ENCODE measurements at places on chromosomes 11 and 22.

GRCh38 chr22:32706149-32706548 is 95.4 kb upstream of the TIMP3 start:
- no peak for DNase-seq

DNA sequence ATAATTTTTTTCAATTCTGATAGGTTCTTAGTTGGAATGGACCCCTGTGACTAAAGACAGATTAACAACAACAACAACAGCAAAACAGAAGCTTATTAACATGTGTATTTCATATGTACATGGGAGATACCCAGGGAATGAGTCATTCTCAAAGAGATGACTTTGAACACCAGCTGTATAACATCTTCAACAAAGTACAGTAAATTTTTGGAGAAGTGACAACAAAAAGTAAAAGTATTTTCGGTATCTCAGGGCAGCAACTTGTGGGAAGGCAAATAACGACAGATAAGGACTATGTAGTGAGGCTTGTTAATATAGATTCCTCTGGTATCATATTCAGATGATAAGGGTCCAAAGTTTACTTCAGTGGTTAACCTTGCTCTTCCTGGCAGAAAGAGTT is 573.4 kb upstream of the RAG2 start:
- DNase-seq: no peak

DNA sequence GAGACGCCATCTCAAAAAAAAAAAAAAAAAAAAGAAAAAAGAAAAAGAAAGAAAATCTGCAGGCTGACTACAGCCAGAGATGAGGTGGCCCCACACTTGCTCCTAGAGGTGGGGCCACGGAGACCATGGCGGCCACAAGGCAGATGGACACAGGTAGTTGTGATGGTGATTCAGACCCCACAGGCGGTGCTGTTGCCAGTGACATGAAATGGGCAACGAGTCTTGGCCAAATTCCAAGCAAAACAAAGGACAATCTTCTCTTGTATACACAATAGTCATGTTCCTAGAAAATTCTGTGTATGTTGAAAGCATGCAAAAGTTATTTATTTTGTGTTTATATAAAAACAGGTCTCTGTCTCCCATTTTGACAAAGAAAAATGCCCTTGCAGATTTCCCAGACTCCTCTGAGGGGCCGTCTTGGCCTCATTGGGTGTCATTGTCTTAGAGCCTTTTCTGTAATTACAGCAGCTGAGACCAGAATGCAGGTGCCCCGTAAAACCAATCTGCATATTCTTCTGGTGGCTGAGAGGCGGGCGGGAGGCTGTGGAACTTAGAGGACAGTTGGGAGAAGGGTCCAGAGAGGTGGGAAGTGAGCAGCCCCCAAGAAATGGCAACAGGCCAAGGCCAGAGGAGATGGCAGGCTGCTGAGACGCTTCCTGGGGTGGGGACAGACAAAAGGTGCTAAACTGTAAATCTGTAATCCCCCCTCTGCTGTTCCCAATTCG is 22.5 kb upstream of the DAGLA start:
- DNase-seq: no peak

GRCh38 chr11:133816146-133816870 is 29.0 kb downstream of the SPATA19 start:
- no peak for DNase-seq

GRCh38 chr11:9053316-9054035 is 37.9 kb downstream of the SCUBE2 start:
- DNase-seq: no peak

DNA sequence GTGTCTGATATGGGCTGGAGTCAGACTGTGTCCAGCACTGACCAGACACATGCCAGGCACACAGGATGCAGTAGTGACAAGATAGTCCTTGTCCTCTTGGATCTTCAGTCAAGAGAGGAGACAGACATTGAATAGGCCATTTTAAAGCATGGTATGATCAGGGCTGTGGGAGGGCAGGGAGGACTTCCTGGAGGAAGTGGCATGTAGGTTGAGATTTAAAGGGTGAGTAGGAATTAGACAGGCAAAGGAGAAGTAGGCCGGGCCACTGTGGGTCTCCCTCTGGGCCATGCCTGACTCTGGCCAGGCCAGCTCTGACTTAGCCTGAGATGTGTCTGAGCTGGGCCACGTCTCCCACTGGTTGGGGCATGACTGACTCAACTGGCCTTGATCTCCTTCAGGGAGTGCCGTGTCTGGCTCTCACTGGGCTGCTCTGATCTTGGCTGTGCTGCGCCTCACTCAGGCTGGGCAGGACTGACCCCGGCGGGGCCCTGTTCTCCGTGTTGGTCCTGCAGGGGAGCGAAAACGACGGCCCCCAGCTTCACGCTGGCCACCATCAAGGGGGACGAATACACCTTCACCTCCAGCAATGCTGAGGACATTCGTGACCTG is 71.2 kb downstream of the MYO7A start:
- no peak for DNase-seq

GRCh38 chr22:41479671-41480396 is 10.9 kb downstream of the ACO2 start:
- DNase-seq: no peak

GRCh38 chr22:28102151-28102812 is 183.2 kb upstream of the PITPNB start:
- no peak for DNase-seq

GRCh38 chr22:49751966-49752597 is 75.6 kb downstream of the BRD1 start:
- no peak for DNase-seq

- no peak for DNase-seq
These were observed 16.0 kb downstream of the CAPRIN1 start for GRCh38 chr11:34067383-34068065.

- DNase-seq: no peak
These were observed 53.7 kb downstream of the HIPK3 start for GRCh38 chr11:33310720-33311500.

GRCh38 chr22:22811016-22812009 is 76.3 kb upstream of the IGLL5 start:
- DNase-seq: no peak

- DNase-seq: no peak
These were observed 8.8 kb downstream of the C11orf96 start for GRCh38 chr11:43951231-43951630.

DNA sequence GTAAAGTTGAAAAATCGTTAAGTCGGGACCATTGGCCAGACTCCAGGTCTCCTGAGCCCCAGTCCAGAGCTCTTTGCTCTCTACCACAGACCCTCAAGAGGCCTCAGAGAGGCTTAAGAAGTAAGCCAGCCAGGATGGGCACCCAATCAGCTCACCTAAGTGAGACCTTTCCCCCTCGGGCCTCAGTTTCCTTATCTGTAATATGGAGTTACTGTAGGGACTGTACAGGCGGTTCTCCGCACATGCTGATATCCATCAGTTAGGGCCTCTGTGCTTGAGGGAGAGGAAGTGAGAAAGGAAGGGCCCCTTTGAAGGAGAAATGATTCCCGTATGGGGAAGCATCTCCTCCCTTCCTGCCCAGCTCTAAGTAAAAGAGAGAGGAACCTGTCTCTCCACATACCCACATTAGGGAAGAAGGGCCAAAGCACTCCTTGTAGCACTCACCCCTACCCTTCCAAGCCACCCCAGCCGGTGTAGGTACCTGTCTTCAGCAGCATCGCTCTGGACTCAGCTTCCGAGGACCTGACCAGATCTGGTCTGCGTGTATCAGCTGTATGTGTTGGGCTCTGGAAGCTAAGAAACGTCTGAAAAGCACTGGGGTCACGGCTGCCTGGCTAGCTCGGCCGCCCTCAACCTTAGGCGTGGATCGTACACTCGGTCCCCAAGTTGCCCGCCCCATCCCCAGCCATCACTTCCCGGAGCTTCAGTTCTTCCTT is 653 bp downstream of the NAGA start:
- no peak for DNase-seq

DNA sequence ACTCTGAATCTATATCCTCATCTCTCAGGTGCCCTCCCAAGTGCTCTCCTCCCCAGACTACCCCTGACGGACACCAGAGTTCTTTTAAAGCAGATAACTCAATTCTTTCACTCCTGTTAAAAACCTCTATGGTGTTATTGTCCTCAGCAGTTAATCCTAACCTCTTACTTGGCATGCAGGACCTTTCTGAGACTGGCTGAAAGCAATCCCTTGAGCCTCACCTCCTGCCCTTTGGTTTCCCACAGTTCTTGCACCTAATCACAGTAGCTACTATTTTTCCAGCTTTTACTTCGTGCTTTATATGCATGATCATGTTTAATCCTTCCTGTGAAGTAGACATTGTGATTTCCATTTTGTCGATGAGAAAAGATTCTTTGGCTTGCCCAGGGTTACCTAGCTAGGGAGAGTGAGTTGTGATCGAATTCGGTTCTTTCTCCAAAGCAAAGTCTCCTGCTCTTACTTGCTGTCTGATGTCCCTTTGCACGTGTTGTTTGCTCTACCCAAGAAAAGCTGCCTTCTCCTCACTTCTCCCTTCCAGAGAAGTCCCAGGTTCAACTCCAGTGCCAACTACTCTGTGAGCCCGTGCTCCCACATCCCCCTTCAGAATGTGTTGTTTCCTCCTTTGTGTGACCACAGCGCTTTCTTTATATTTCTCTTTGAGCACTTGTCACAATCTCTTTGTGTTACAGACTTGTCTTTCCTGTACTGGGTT is 2.1 kb downstream of the UBE2L3 start:
- DNase-seq: no peak

All from stimulated activated CD4-positive, alpha-beta T cell treated with anti-CD3 and anti-CD28 coated beads, Interleukin-1b, Interleukin-23, amount 100 ng/mL, for 1 hour (primary cell).